ENCODE measurements at places on chromosomes 1 and 21. TPM values are rescaled to one million over a fixed set of nuclear protein-coding genes. Genes with fewer than 3 reads are reported as not detected.

HTR6 gene
- total RNA-seq: 0.12 TPM

DDR2 gene
- 472 TPM for total RNA-seq

ARMH1 gene
- total RNA-seq: 0.97 TPM

HPDL gene
- 0.65 TPM for total RNA-seq

ADGRL4 gene
- total RNA-seq: 2.7 TPM

COL11A1 gene
- total RNA-seq: 264 TPM

PDC gene
- total RNA-seq: not detected

TRIM63 gene
- total RNA-seq: not detected

IGSF9 gene
- under 0.01 TPM for total RNA-seq

CNST gene
- total RNA-seq: 88.3 TPM

RAVER2 gene
- total RNA-seq: 16.6 TPM

TMPRSS3 gene
- not detected for total RNA-seq

PLXNA2 gene
- total RNA-seq: 5.8 TPM

ENTREP3 gene
- total RNA-seq: 7.0 TPM

SLFNL1 gene
- total RNA-seq: 0.65 TPM

CLCNKB gene
- 0.32 TPM for total RNA-seq

TPRG1L gene
- 17.8 TPM for total RNA-seq

PLA2G2F gene
- not detected for total RNA-seq

CHI3L1 gene
- 2.7 TPM for total RNA-seq

PDPN gene
- total RNA-seq: 8.0 TPM

ZNF697 gene
- total RNA-seq: 7.4 TPM

SDF4 gene
- 112 TPM for total RNA-seq

KCNQ4 gene
- 0.12 TPM for total RNA-seq

PTPRU gene
- 44.4 TPM for total RNA-seq

MIXL1 gene
- total RNA-seq: not detected

CELA2B gene
- total RNA-seq: not detected

APCS gene
- total RNA-seq: not detected

LORICRIN gene
- total RNA-seq: not detected

CCDC190 gene
- 0.16 TPM for total RNA-seq

CLCNKA gene
- 0.16 TPM for total RNA-seq

EPHB2 gene
- 0.61 TPM for total RNA-seq

RNU1-2 gene
- under 0.01 TPM for total RNA-seq

GRIK1 gene
- 0.49 TPM for total RNA-seq

PGBD5 gene
- total RNA-seq: 0.16 TPM

LAX1 gene
- total RNA-seq: not detected

CD34 gene
- 1.9 TPM for total RNA-seq

KCNA2 gene
- not detected for total RNA-seq

ZSCAN20 gene
- total RNA-seq: 11.3 TPM

FMO5 gene
- 2.9 TPM for total RNA-seq

FAM177B gene
- not detected for total RNA-seq

TBX19 gene
- 3.5 TPM for total RNA-seq

CHD5 gene
- total RNA-seq: 0.12 TPM

MMEL1 gene
- total RNA-seq: not detected

TOMM20 gene
- 84.2 TPM for total RNA-seq

CD1E gene
- total RNA-seq: not detected
